ENCODE measurements at places on chromosomes 12 and 14.
A peak's percentile ranks its signal among the peaks of the same experiment; 100 is the strongest.

GRCh38 chr12:52521175-52521567, 977 bp upstream of the KRT5 start:
- no peak for DNase-seq

DNA sequence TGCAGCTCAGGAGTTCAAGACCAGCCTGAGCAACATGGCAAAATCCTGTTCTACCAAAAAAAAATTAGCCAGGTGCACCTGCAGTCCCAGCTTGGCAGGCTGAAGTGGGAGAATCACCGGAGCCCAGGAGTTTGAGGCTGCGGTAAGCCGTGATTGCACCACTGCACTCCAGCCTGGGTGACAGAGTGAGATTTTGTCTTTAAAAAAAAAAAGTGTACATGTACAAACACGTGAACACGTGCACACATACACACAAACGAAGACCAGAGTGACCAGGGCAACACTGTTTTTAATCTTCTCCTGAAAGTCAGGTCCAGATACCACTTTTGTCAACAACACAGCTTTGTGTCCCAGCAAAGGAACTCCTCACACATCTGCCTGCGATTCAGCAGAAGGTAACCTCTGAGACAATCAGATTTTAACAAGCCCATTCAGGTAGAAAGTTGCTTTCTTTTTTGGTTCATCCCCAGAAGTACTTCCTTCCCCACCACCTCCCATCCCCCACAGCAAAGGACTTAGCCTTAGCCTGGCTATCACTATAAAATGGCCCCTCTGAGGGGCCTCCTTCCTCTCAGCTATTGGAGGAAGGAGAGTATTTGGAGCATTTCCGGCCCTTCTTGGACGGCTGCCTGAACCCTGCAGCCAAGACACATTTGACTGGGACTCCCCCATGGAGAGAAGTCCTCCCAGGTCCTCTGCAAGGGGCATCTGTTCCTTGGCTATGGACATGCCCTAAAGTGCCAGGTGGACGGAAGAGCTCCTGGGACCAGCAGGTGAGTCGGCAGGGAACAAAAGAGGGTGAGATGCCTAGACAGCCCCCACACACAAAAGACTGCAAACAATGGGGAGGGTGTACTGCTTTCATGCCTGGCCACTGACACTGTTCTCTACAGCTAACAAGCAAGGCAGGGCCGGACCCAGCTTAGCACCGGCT, 9.8 kb downstream of the CTDSP2 start:
- DNase-seq, result peak; percentile 92

- peak; percentile 77 for DNase-seq
Measured at GRCh38 chr12:45730348-45731189, 1.1 kb downstream of the ARID2 start.

DNA sequence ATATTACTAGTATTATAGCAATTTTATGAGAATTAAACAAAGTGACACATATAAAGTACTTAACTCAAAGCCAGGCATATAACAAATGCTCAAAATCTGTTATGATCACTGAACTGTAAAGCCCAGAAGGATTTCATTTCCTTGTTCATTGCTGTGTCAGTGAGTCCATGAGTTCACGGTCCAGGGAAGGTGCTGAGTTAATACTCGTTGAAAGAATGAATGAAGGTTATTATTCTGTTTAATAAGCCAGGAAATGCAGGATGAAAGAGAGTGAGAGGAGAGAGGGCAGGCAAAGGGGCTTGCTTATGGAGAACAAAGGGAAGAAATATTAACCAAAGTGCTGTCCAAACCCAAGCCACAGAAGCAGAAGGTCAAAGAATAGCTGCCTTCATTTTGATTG, 40.2 kb upstream of the NT5DC3 start:
- DNase-seq, result no peak

GRCh38 chr12:19177754-19178153, 48.2 kb downstream of the PLEKHA5 start:
- no peak for DNase-seq

DNA sequence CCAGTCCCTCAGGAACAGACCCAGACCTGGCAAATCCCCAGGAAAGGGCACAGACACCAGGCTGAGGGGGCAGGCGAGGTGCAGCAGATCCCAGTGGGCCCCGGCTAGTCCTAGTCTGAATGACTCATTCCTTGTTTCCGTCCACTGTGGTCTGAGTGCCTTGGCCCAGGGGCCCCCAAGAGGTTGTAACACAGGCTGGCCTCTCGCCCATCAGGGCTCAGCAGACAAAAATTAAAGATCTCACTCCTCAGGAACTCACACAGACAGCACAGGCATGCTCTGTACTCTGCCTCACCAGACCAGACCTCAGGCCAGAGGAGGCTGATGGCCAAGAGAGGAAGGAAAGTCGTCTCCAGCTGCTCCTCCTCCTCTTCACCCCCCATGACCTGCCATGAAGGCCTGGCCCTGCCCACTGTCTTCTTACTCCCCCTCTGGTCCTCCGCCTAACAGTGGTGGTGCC, 7.7 kb upstream of the LTBP2 start:
- no peak for DNase-seq

DNA sequence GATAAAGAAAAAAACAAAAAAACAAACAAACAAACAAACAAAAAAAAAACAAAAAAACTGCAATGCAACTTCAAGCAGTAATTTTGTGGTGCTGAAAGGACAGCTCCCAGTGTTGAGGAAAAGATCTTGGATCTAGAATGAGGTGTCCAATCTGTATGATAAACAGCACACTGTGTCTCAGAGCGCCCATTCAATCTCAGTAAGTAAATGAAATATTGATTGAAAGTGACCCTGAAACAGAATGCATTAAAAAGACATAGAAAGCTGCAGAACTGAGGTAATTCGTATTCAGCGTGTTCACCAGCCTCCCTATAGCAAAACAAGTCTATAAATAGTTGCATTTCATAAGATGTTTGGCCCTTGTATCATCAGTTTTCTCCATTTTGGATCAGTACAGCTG, 153.0 kb downstream of the NOVA1 start:
- no peak for DNase-seq

- no peak for DNase-seq
Measured at GRCh38 chr14:85254711-85255110, 275.2 kb upstream of the FLRT2 start.

GRCh38 chr12:12176402-12176801, 90.4 kb downstream of the LRP6 start:
- peak; percentile 38 for DNase-seq

GRCh38 chr12:64461634-64462414, 9.9 kb downstream of the TBK1 start:
- no peak for DNase-seq

GRCh38 chr14:45252366-45253069, 484 bp downstream of the MIS18BP1 start:
- DNase-seq, result peak; percentile 55

DNA sequence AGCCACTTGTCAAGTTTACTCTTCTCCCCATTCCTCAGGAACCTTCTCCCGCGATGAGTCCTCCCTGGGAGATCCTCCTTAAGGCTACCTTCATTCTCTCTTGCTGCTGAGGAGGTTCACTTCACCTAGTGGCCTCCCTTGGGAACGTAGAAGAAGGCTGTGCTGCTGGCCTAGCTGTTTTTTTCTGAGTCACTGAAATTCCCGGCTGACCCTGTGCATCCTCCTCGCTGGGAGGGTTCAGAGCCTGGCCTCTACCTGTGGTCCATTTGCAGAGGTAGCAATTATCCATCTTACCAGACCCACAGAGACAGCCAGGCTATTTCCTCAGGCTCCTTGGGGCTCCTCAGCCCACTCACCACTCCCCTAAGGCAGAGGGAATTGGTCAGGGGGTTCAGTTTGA, 4.6 kb downstream of the KRT82 start:
- DNase-seq, result no peak

- no peak for DNase-seq
Measured at GRCh38 chr14:50529288-50530179, 2.8 kb downstream of the MAP4K5 start.

DNA sequence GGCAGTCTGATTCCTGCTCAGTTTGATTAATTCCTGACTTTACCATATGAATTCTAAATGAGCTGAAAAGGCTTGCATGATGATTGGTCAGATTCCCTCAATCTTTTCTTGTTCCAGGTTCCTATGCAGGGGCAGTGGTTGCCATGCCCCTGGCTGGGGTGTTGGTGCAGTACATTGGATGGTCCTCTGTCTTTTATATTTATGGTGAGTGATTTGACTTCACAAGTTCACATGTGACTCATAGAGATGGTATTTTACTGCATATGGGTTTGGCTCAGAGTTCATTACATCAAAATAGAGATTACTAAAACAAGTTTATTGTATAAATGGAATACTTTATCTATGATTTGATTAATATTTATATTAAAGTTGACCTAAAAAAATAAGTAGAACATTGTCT, 44.8 kb downstream of the SLC17A8 start:
- DNase-seq, result no peak

GRCh38 chr14:71588028-71588427, 344.2 kb upstream of the RGS6 start:
- DNase-seq, result no peak

GRCh38 chr12:27015730-27016076, 1.5 kb upstream of the TM7SF3 start:
- DNase-seq, result peak; percentile 79

DNA sequence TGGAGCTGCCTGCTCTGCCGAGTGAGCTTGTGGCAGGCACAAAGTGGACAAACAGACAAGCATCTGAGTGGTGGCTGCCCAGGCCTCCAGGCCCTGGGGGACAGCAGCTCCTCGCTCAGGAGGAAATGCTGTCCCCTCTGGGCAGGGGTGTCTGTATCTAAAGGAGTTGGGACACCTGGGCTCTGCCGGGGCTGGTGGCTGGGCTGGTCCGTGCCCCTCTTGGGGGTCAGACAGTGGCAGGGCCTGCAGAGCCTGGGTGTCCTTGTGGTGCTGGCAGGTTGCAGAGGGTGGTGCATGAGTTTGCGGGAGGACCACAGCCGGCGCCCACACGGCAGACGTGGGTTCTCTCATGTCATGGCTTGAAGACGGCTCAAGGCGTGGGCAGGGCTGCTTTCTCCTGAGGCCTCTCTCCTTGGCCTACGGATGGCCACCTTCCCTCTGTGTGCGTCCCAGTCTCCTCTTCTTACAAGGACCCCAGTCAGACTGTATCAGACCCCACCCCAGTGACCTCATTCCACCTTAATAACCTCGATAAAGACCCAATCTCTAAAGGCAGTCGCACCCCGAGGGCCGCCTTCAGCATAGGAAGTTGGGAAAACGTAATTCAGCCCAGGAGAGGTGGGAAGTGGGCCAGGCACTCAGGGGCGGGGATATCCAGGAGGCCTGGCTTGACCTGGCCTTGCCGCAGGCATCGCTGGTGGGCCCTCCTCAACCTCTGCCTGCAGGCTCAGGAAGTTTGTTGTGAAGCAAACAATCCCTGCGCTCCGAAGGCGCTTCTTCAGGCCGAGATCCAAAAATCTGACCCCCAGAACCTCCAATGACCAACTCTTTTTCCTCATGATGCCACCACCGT, 110.0 kb downstream of the KIF26A start:
- no peak for DNase-seq

DNA sequence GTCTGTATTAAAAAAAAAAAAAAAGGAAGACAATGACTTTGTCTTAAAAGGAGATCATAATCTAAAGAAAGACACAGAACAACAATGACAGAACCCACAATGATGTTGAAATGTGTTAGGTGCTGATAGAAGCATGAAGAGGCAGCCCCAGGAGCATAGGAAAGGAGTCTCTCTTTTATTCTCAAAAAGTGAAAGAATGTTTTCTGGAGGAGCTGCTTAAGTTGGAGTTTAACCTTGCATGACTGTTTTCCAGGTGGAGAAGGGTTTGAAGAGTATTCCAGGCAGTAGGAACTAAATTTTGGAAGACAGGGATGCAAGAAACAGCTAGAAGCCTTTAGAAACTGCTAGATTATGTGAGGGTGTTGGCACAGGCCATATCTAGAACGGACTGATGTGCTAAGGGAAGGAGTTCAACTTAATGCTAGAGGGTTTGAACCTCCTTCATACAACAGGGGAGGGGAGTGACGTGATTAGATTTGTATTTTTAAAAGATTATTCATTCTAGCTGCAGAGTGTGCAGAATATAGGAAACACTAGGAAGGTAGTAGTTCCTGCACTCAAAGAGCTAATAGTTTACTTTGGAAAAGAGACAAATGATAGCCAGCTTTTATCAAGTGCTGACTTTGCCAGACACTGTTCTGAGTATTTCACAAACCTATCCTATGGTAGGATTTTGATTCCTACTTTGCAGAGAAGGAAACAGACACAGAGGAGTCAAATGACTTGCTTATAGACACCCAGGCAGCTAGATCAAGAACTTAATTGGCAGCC, 4.6 kb upstream of the RPL6 start:
- DNase-seq, result peak; percentile 37

- no peak for DNase-seq
Measured at GRCh38 chr14:39016733-39017095, 86.3 kb downstream of the SEC23A start.

- DNase-seq, result no peak
Measured at GRCh38 chr14:76138758-76139723, 12.7 kb upstream of the GPATCH2L start.

DNA sequence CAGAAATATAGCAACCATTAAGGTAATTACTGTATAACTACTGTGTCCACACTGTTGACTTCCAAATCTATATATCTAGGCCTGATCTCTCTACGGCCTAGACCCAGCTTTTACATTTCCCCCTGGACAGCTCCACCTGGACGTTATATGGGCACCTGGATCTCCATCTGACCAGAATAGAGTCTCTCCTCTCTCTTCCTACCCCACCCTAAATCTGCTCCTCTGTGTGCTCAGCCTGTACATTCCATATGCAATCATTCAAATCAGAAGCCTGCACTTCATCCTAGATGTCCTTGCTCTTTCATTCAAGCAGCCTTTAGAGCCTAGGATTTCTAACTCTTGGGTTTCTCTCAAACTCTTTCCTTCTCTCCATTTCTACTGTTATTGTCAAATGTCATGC, 255.0 kb downstream of the PAX9 start:
- no peak for DNase-seq

- DNase-seq, result no peak
Measured at GRCh38 chr12:57848208-57848607, 1.7 kb upstream of the CTDSP2 start.

DNA sequence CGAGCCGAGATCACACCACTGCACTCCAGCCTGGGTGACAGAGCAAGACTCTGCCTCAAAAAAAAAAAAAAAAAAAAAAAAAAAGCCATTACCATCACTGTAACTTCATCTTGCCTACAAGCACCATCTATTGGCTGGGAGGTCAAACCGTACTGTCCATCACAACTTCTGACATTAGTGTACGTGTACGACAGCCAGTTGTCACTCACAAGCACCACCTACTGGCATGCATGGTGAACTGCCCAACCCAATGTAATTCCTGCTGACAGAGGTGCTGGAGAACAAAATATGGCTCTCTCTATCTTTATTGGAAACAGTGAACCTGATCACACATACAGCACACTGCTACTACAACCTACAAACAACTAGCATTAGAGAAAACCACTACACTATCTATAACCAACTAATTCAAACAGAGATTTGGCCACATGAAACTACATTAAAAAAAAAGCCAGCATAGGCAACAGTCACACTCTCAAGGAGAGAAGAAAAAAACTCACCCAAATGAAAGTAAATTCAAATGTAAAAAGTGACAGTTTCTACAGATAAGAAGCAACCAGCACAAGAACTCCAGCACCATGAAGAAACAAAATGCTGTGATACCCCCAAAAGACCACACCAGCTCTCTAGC, 82.3 kb downstream of the PUS7L start:
- DNase-seq, result peak; percentile 44

GRCh38 chr12:32477714-32478113, 78.4 kb downstream of the FGD4 start:
- no peak for DNase-seq

- DNase-seq, result peak; percentile 86
Measured at GRCh38 chr14:101760138-101761011, 1.1 kb upstream of the PPP2R5C start.

- DNase-seq, result no peak
Measured at GRCh38 chr12:17137396-17137795, 531.4 kb upstream of the LMO3 start.
